PC-9 (cell line): ENCODE measurements at places on chromosomes 5 and 9.

DNA sequence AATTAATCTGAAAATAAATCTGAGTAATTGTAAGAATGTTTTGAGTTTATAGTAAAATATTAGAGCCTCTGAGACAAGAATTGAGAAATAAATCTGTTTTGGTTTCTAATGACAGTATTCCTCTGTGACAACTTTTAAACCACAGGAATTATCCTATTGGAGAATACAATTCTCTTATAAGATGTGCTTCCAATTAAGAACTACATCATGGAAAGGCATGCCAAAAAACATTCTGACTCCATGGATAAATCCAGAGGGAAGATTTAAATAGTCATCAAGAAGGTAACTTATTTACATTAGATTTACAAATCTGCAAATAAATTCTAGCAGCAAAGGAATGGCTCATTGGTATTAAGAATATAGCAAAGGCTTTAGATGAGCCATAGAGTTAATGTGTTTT lies 178.3 kb upstream of the ACOT12 start:
- DNase-seq = no peak

DNA sequence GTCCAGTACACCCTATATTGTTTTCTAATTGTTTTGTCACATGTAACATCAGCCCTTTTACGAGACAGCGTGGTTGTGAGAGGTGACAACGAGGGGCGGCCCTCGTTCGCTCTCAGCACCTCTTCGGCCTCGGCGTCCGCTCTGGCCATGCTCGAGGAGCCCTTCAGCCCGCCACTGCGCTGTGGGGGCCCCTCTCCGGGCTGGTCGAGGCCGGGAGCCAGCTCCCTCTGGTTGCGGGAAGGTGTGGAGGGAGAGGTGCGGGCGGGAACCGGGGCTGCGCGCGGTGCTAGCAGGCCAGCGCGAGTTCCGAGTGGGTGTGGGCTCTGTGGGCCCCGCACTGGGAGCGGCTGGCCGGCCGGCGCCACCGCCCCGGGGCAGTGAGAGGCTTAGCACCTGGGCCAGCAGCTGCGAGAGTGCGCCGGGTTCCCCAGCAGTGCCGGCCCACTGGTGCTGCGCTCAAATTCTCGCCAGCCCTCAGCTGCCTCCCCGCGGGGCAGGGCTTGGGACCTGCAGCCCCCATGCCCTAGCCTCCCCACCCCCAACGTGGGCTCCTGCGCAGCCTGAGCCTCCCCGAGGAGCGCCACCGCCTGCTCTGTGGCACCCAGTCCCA lies 145.0 kb downstream of the PSAT1 start:
- DNase-seq = no peak

DNA sequence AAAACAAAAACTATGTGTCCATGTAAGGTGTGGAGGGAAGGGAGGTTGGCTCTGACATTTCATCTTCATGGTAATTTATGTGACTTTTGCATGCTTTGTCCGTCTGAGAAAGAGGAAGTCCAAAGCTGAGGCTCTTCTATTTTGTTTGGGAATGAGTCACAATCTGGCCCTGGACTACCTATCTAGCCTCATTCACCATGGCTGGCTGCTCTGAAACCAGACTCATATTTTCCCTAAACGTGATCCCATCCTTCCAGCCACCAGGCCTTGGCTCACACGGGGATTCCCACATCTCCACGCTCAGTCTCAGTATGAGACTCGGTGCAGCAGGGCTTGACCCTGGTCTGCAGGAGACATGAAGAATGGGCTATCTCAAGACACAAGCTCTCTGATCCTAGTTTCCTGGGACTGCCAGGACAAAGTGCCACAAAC lies 672.8 kb downstream of the ACTL7B start:
- DNase-seq = no peak

GRCh38 chr9:127975376-127976315 lies 5.1 kb downstream of the EEIG1 start:
- no peak for DNase-seq
